Cardiac septum (tissue), 1 donor: ENCODE measurements at places on chromosomes 3 and 15. TPM values are rescaled to one million over a fixed set of nuclear protein-coding genes. Genes with fewer than 3 reads are reported as not detected.

GRCh38 chr15:70048198-70048565 lies 49.5 kb downstream of the TLE3 start:
- DNase-seq: peak; percentile 51

DNA sequence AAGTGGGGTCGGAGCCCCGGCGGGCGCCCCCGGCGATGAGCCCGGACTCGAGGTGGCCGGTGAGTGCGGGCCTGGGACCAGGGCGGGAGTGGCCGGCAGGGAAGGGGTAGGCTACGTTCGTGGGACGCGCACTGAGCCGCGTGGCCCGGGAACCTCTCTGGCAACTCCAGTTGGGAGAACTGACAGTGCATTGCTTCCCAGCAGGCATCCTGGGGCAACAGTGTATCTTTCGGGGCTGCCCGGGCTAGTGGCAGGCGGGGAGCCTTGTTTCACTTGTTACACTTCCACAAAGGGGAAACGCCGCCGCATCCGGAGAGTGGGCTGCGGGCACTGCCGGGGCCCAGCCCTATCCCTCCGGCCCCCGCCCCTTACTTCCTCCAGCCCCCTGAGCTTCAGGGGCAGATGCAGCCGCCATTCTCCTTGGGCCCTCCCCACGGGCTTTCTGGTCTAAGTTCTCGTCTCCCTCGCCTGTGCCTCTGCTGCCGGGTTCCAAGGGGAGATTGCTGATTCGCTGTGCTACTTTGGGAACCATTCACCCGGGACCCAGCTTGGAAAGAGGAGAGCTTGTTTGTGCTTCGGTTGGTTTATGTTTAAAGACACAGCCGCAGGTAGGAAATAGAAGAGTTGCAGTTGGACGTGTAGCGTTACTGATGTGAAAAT lies 675 bp downstream of the BRPF1 start:
- DNase-seq: no peak

The CASR gene
- not detected for total RNA-seq

The ZBBX gene
- total RNA-seq: 0.78 TPM

DNA sequence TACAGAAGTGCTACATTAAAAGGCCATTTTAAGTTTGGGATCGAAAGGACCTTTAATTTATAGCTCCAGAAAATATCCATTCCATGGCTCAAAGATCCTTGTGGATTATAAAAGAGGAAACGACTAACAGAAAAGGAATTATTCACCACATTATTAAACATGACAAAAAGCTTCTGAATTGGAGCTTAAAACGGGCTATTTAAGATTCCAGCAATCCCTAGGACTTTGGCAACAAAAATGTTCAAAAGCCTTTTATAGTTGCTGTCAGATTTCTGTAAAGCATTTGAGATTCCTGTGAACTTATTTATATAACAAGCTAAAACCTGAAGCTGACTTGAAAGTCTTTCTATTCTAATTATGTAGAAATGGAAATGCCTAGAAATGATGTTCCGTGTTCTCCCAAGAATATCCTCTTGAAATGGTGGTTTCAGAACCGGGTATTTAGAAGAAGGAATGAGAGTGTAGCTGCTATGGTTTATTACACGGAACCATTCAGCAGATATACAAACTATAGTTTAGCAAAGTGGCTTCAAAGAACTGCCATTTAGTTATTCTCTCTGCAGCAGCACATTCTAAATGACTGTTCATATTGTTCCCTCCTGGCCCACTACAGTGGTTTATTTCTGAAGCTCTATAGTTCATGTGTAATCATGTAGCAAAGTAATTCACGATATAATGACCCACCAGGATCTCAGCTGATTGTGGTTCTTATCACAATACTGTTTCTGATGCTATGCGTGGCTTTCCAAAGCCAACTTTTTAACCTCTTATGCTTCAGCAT lies 961.7 kb downstream of the FHIT start:
- DNase-seq: no peak

- no peak for DNase-seq
Measured at GRCh38 chr3:26574766-26575165, 47.8 kb upstream of the LRRC3B start.

DNA sequence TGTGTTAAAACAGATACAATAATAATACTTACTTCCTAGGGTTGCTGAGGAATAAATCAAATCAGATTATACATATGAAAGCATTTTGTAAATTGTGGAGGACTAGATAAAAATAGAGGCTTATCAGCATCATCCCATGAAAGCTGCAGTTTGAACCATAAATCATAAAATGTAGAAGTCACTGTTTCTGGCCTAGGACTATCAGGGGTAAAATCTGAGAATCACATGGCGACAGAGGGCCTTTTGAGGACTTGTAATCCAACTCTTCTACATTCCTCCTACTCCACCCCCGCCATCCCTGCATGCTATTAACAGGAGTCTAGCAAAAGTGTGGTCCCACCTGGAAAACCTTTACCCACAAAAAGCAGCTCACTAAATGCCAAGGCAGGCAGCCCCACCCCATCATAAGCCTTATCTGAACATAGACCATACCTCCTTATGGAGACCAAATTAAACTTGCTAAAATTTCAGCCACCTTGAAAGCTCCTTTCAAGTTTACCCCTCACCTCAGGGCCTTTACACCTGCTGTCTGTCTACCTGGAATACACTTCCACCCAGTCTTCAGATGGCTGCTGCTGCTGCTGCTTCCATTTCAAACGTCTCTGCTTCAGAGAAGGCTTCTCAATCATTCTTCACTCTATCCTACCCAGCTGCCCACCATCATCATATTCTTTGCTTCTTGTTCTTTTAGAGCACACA lies 11.5 kb downstream of the MB21D2 start:
- no peak for DNase-seq

The PSTPIP1 gene
- 2.7 TPM for total RNA-seq

DNA sequence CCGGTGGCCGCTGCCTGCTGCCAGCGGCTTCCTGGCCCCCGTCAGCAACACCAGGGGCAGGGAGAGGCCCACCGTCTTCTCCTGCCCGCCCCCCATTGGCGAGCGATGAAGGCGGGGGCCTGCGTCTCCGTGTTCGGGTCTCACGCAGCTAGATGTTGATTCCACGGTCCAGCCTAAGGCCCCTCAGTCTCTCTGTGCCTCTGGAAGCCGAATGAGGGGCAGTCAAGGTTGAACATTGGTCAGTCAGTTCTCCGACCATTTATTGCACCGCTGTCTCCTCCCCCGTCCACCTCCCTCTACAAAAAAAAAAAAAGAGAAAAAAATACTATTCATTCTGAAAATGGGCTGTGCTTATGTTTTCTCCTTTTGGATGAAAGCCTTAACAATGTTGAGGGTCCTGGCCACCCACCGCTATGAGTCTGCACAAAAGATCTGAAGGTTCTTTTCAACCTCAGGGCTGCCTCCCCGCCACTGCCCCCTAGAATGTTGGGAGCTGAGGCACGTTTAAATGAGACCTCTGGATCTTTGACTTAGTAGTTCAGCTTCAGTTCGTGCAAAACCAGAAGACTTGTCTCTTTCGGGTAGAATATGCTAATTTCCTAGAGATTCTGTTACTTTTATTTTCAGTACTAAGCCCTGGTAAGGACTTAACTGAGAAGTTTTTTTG lies 736 bp downstream of the IREB2 start:
- no peak for DNase-seq

DNA sequence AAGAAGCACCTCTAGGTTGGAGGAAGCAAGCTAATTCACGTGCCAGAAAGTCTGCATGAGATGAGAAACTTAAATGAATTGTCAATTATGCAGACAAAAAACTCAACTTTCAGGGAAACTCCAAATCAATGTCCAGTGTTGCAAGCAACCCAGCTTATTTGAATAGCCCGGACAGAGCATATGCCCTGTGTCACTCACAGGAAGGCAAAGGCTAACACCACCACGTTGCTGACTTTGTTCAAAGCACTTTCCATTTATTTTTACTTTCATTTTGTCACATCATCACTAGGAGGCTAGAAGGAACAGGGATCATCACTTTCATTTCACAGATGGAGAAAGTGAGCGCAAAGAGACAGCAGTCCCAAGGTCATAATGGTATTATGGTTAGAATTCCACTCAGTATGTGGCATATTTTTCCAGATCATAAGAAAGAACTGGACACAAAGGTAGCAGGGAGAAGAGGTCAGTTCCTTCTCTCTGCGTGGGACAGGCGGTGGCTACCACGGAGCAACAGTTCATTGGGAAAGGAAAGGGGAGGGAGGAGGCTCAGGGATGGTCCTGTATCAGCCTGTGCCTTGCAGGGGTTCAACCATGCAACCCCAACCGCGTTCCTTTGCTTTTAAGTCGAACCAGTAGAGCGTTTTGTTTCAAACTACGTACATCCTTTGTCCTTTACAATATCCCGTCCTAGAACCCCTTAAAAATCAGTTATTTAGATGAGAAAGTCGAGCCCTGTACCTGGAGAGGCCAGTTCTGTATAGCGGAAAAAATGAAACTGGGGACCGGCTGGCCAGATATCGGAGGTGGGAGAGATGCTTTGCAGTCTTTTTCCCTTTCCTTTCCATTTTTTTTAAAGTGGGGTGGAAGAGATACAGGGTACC lies 1.1 kb downstream of the HEG1 start:
- no peak for DNase-seq

The SI gene
- not detected for total RNA-seq

The AQP9 gene
- 2.9 TPM for total RNA-seq

- no peak for DNase-seq
Measured at GRCh38 chr3:23405081-23405480, 202.0 kb downstream of the UBE2E2 start.

The GRAMD2A gene
- total RNA-seq: not detected

GRCh38 chr3:85560088-85560785 lies 601.4 kb downstream of the CADM2 start:
- DNase-seq: no peak

DNA sequence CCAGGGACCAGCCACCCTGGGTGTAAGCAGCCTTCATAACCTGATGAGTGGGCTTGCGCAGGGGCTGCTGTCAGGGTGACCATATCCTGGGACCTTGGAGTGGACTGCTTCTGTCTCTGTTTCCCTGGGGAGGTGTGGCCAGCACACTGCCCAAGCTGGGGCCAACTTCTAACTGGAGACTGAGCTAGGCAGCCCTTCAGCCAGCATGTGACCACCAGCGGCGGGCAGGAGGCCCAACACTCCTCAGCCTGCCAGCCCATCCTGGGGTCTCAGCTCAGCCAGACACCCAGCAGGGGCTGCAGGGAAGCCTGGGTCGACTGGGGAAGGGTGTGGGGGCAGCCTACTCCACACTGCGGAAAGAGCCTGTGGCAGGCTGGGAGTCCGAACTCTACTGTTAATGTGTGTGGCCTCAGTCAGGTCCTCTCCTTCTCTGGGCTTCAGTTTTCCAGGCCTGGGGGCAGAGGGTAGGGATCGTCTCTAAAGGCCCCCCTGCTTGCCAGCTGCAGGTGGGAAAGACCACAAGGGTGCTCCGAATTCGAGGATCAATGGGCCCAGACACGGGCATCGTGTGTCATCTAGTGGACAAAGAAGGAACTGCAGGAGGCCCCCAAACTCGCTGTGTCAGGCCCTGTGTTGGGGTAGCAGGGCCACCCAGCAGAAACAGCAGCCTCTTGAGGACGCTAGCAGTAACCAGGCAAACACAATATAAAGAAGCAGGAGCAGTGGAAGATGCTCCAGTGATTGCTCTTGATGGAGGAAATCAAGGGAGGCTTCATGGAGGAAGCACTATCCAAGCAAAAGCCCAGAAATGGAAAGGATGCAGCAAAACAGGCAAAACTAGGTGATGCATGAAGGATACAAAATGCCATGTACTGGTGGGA lies 2.0 kb upstream of the SEMA3G start:
- DNase-seq: peak; percentile 85

GRCh38 chr15:86876387-86876944 lies 796.8 kb downstream of the AGBL1 start:
- no peak for DNase-seq

GRCh38 chr15:69887009-69887408 lies 210.7 kb downstream of the TLE3 start:
- no peak for DNase-seq

- peak; percentile 57 for DNase-seq
Measured at GRCh38 chr15:68389936-68390817, 41.8 kb downstream of the ITGA11 start.

The CD96 gene
- 0.57 TPM for total RNA-seq

DNA sequence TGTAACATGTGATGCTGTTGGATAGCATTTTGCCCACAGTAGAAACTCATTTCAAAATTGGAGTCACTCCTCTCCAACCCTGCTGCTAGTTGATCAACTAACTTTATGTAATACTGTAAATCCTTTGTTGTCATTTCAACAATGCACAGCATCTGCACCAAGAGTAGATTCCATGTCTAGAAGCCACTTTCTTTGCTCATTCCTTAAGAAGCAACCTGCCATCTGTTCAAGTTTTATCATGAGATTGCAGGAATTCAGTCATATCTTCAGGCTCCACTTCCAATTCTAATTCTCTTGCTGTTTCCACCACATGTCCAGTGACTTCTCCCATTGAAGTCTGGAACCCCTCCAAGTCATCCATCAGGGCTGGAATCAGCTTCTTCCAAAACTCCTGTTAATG lies 42.9 kb downstream of the AKAP13 start:
- no peak for DNase-seq

DNA sequence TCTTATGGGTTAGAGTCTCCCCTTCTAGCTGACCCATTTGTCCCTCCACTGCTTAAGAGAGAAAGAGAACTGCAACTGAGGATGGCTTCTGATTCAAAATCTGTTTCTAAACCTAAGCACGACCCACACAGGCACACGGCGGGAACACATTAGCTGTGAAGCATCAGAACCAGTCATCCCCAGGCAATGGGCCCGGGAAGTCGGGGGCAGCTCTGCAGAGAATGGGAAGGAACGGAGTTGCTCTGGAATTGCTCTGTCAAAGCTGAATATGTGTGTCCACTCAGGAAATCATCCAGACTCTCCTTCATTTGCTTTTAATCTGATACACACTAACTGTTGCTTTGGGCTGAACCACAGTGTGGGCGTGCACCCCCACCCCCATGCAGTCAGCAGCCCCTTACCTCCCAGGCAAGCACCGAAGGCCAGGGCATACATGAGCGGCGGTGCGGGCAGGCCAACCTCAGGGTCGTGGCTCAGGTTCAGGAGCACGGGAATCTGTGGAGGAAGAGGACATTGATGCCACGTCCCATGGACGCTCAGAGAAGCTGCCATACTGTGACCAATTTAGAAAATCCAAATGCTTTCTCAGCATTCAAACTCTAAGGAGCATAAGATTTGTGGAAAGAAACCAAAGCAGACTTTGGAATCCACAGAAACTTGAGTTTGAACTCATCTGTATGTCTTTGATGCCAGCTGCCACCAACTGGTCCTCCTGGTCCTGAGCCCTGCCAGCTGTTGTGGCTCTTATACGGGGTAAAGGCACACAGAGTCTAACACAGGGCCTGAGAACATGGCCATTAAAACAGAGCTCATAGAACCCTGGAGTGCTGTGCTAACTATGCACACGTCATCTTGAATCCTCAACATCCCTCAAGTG lies 247.9 kb downstream of the OCA2 start:
- no peak for DNase-seq

DNA sequence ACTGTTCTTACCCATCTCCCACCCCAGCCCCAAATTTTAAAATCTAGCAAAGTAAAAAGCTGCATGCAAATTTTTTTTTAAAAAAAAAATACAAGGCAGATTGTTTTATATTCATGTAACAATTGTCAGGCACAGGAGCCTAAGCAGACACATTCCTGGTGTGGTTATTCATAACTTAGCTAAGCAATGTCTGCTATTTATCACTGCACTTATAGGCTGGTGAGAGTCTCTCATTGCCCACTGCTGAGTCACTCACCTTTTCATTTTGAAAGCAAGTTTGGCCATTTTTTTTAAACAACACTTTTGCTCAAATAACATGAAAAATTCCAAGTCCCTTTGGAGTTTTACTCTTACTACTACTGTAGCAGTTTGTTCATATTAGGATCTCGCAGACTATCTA lies 413.9 kb downstream of the RBMS3 start:
- DNase-seq: no peak
